ENCODE measurements at places on chromosomes 7 and 10.

DNA sequence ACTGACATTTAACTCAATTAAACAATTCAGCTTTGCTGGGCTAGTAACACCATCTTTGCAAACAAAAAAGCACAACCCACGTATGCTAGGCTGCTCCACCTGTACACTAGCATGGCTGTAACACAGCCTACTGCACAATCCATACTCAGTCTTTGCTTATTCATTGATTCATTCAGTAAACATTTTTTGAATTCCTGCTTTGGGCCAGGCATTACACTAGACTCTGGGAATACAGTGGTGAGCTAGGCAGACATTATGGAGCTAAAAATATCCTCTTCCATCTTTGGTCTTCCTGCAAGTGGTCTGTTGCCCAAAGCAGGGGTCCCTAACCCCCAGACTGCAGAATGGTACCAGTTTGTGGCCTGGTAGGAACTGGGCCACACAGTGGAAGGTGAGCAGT, 9.9 kb downstream of the CNNM1 start:
- DNase-seq = no peak

GRCh38 chr7:105027176-105027853, 13.3 kb downstream of the KMT2E start:
- no peak for DNase-seq

DNA sequence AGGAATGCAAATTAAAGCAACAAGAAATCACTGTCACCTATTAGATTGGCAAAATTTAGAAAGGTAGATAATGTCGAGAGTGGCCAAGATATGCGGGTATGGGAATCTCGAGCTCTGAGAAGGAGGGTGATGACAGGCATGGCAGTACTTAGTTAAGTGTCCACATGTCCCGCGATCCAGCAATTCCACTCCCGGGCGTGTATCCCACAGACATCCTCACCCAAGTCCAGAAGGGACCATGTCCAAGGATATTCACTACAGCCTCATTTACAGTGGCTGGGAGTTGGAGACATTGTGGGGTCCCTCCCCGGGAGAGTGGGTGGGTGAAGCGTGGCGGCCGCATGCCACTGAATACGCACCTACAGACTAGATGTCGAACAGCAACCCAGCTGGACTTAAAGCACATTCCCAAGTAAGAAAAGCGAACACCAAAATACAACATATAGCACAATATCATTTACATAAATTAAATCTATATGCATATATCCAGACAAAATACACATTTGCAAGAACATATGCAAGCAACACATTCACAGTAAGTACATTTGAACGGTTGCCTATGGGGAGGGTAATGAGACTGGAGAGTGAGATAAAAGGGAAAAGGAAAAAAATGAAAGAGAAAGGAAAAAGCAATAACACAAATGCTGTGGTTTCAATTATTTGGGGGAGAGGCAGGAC, 9.9 kb downstream of the KCNH2 start:
- DNase-seq = no peak

DNA sequence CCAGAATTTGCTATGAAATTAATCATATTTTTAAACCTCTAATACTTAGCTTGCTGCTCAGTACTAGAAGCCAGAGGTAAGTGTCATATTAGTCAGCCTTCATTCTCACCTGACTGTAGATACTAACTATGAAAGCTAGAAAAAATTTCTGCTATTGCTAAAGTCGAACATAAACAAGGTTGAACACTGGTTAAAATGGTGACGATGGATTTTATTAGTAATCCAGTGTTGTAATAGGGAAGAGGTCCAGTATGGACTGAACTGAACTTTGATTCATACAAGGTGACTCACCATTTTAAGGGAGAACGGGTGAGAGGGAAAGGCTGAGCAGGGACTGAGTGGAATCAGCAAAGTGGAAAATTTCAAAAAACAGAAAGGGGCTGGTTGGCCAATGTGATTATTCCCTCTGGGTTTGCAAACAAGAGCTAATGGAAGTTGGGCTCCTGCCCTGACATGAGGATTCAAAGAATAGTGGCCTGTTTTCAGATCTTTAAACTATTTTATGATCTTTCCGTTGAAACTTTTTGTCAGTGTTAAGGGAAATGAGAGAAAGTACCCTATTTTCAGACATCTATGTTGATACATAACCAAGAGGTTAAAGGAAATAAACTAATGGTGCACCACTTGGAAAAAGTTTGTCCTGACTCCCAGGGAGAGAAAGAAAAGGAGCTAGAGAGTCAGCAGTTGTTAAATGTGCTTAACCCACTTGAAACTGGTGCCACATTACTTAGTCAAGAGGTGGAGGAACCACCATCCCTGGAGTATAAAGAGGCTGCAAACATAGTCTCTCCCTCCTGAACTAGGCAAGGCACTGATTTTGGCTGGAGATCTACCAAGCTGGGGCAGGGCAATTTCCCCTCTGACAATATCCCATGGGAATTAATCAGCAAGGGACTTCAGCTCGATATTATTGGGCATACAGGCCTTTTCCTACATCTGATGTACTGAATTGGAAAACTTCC, 15.3 kb upstream of the AKR1C1 start:
- DNase-seq = no peak

DNA sequence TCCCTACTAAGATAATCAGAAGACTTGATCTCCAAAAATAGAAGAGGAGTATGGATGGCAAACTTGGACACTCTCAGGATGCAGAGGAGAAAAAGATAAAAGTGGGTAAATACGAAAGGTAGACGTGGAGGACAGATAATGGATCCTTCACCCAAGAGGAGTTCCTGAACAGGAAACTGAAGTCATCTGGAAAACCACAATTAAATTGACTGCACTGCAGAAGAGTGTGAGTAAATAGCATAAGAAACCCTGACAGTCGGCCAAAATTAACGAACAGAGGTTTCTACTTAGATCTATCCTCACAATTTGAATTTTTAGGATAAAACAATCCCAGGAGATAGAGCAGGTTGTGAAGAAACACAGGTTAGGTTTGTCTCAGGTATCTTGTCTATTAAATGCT, 70.5 kb downstream of the SDK1 start:
- DNase-seq = no peak

DNA sequence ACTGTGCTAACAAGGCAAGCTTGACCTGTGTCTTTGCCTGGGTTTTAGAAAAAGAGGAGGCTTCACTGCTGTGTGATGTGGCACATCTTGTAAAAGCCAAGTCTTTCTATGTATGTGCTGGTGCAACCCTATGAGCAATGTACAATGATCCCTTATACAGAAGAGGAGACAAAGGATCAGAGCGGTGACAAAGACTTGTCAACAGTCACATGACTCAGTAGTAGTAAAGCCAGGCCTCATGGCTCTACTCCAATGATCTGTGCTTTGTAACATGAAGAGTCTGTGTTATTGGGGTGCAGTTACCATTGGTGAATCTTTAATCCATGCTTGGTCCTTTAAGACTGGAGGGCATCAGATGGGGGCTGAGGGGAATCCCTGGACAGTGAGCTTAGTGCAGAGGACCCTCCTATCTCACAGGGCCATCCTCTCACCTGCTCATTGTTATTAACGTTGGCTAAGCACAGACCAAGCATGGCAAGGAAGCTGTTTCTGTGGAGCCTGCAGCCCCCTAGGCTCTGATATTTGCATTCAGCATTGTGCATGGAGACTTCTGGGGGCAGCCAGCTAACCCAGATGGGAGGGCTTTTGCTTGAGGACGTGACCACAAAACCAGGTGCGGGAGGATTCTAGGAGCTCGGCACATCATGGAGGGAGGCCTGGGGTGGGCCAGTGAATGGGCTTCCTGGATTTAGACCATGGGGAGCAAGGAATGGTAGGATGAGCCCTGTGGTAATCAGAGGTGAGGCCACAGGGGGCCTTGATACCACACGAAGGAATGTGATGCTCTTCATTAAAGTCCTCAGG, 308.8 kb upstream of the ZNF32 start:
- no peak for DNase-seq

DNA sequence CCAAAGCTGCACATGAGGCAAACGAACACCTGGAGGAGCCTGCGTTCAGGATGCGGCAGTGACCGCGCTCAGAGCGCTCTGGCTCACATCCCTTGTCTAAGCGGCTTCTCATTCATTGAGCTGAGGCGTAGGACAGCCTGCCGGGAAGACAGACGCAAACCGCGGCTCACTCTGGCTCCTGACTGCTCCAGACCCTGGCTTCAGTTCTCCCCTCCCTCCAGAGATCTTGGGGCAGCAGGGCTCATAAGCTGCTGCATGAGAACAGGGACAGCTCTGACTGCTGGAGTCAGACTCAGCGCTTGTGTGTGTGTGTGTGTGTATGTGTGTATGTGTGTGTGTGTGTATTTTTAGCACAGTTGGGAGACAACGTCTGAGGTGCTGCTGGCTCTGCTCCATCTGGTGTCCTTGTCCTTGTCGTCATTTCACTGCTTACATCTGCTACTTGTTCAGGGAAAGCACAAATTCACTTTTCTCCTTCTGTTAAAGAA, 15.8 kb upstream of the LYZL2 start:
- DNase-seq = no peak

Measured in hematopoietic multipotent progenitor cell treated with erythropoietin and hydrocortisone succinate and interleukin-3 and kit ligand, for 6 days (in vitro differentiated cells).